HCEC 1CT (cell line): ENCODE measurements at places on chromosomes 16 and 17.

- no peak for DNase-seq
Observed at GRCh38 chr16:12538667-12539091, 265.0 kb downstream of the CPPED1 start.

DNA sequence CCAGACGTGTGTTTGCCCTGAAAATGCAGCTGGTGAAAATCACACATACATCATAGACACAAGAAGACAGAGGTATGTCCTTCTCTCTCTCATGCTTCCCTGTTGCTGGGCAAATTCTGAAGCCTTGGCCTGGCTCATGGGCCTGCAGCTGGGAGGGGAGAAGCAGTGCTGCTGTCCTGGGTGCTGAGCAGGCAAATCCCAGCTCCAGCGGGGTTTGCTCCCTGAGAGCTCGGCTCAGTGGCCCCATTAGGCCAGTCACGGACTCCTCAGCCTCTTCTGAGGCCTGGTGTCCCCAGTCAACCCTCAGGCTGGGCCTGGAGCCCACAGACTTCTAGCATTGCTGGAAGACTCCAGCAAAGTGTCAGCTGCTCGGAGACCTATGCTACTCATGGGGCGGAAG lies 11.7 kb downstream of the RHBDL3 start:
- DNase-seq, result no peak

DNA sequence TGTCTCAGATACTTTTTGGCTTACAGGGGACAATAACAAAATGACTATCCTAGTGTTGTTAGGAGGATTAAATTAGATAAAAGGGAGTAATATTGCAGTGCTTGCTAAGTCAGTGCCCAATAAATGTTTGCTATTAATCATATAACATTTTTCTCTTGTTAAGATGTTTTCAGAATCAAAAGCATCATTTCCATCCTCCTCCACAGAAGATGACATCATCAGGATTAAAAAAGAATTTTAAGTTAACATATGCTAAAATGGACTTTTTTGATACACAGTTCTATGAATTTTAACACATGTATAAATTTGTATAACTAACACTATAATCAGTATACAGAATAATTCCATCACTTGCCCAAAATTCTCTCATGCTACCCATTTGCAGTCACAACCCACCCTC lies 492.6 kb downstream of the GRIN2A start:
- DNase-seq, result no peak

DNA sequence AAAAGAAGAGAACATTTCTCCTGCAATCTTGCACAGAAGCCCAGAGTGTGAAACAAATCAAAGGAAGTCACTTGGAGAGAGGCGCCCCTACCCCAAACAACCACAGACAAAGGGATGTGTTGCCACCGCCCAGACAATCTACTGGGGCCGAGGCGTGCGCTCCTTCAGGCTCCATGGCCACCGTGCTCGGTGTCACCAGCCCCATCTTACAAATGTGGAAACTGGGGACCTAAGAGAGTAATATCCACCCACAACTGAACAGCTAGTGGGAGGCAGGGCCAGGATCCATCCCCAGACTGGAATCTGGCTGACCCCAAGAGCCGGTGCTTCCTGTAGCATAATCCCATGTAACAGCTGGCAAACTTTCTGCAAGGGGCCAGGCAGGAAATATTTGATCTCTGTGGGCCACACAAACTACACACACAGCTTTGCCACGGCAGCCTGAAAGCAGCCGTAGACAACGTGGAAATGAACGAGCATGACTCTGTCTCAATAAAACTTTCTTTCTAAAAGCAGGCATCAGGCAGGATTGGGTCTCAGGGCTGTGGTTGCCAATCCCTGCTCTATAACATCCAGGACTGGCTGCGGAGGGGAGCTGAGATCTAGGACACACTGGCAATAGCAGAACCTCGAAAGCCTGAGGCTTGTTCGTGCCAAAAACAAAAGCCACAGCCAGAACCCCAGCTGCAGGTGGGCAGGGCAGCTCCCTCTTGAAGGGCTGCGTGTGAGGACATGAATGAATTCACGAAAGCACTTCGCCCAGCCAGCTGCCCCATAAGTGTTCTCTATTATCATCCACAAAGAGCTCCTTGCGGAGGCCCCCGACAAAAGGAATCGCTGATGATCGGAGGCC lies 26.6 kb upstream of the GINS2 start:
- DNase-seq, result no peak
